ENCODE measurements at places on chromosomes 4 and X.
A peak's percentile ranks its signal among the peaks of the same experiment; 100 is the strongest.

DNA sequence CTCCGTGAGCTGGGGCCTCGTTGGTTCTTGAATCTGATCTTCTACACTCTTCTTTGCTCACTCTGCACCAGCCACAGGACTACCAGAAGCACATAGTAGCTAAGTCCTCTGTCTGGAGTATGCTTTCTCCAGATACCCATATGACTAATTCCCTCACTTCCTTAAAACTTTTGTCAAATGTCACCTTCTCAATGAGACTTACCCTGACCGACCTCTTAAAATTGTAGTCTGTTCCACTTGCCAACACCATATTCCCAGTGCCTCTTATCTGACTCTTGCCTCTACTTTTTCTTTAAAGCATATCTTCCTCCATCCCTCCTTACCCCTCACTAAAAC, 10.0 kb downstream of the PARM1 start:
- H3K27ac ChIP-seq = no peak overlapping the region
- DNase-seq = no peak
- H3K27me3 ChIP-seq = peaks cover 3% of the 10 kb centered on the region
- no peak overlapping the region for H3K4me3 ChIP-seq
- no peaks in the 10 kb centered on the region for H3K36me3 ChIP-seq

DNA sequence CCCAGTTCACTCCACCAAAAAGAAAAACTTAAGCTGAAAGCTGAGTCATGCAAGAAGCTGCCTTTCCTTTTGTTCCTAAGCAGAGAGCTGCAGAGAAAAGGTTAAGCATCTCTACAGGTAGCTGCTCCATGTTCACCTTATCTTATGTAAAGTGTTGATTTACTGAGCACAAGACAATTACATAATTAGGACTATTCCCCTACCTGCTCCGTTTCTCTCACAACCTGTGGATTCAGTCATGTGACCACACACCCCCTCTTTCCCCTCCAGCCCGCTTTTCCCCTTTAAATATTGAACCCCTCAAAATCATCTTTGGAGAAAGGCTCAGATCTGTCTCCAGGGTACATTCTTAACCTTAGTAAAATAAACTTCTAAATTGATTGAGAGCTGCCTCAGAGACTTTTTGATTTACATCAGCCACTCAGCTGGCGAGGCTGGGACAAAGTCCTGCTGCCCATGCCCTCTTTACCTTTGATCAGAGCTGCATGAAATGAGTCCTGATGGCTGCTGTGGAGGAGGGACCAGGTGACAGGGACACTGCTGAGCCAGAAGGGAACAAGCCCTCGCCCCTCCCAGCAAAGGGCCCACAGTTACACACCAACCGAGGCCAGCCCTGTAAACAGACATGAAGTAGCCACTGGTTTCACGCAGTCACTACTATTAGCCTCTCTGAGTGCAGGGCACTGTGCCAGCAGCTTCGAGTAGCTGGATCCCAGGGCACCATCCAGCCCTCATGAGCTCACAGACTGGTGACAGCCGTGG, 53.9 kb upstream of the C4orf50 start:
- H3K4me1 ChIP-seq = peaks cover 21% of the 10 kb centered on the region
- peaks cover 30% of the 10 kb centered on the region for H3K27me3 ChIP-seq
- H3K36me3 ChIP-seq = no peaks in the 10 kb centered on the region
- H3K27ac ChIP-seq = peak overlapping the region; percentile 43
- DNase-seq = no peak

DNA sequence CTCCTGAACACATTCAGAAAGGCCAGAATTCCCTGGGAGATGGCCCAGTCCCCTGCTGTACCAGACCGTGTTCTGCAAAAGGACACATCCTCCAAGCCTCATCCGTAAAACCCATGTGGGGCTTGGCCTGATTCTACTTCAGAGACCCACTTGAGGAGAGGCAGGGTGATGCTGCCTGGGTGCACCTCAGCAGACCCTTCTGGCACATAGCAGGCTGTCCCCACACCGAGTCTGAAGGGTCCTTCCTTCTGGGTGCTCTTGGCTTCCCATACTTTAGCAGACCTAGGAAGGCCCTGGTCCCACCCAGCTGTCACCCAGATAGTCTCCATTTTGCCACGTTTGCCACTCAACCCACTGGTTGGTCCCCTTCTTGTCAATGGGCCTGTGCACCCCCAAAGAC, 270.1 kb upstream of the AGTR2 start:
- no peaks in the 10 kb centered on the region for H3K4me1 ChIP-seq
- H3K27me3 ChIP-seq = peaks cover 2% of the 10 kb centered on the region
- H3K4me3 ChIP-seq = no peak overlapping the region
- no peak overlapping the region for H3K27ac ChIP-seq

DNA sequence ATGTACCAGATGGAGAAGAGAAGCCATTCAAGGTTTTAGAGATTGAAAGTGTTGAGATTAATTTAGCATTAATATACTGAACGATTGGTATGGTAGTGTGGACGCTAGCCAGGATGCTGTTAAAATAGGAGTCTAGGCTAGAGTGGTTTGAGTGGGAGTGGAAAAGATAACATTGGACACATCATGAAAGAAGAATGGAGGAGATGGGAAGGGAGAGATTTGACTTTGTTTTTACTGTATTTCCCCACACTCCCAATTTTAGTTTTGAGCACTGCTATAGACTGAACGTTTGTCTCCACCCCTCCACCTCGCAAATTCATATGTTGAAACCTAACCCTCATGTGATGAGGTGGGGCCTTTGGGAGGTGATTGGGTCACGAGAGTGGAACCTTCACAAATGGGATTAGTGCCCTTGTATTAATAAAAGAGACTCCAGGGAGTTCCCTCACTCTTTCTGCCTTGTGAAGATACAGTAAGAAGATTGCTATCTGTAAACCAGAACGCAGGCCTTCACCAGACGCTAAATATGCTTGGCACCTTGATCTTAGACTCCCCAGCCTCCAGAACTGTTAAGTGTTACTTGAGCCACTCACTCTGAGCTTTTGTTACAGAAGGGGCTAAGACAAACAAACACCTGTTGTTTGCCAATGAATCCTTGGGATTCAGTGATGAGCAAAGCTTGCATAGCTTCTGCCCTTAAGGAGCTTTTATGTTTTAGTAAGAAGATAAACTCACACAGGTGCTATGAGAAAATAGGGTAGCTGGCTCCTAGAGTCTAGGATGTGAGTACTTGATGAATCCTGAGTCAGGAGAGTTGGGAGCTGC, 25.8 kb downstream of the USP9X start:
- H3K36me3 ChIP-seq = peaks cover 18% of the 10 kb centered on the region
- H3K4me3 ChIP-seq = no peak overlapping the region
- no peaks in the 10 kb centered on the region for H3K27me3 ChIP-seq
- peak overlapping the region; percentile 93 for H3K27ac ChIP-seq
- H3K4me1 ChIP-seq = peaks cover 49% of the 10 kb centered on the region
- no peak for DNase-seq

- no peak overlapping the region for H3K4me3 ChIP-seq
- H3K27me3 ChIP-seq = no peaks in the 10 kb centered on the region
- no peak overlapping the region for H3K27ac ChIP-seq
- peaks cover 6% of the 10 kb centered on the region for H3K36me3 ChIP-seq
- DNase-seq = no peak
Measured at GRCh38 chr4:125011646-125012045, 299.1 kb upstream of the ANKRD50 start.

DNA sequence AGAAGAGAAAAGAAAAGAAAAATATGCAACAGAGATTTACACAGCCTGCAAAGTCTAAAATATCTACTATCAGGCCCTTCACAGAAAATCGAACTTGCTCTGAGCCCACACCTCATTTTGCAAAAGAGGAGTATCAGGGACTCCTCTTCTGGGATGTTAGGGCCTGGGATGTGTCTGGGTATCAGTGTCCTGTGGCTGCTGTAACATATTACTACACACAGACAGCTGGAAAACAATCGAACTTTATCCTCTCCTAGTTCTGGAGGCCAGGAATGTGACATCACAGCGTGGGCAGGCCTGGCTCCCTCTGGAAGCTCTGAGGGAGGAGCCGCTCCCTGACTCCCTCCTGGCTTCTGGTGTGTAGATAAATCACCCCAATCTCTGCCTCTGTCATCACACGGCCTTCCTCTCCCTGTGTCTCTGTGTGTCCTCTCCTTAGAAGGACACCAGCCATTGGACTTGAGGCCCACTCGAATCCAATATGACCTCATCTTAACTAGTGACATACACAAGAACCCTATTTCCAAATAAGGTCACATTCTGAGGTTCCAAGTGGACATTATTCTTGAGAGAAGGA, 52.9 kb downstream of the PPP2R2C start:
- peaks cover 12% of the 10 kb centered on the region for H3K27me3 ChIP-seq
- H3K4me1 ChIP-seq = peaks cover 21% of the 10 kb centered on the region
- DNase-seq = no peak
- H3K27ac ChIP-seq = no peak overlapping the region

DNA sequence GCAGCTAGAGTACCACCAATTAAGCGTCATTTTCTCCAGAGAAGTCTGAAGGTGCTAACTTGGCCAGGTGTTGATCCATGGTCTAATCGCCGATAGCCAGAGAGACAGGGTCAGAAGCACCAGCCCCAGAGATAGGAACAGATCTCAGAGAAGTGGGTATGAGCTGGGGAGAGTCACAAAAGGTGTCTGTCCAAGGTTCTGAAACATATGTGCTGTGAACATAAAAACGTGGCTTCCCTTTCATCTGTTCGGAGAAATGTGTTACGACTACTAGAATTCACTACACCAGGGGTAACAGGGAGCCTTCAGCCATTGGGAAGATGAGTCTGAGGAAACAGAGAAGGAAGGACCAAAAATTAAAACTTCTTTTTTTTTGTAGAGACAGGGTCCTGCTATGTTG, 91.3 kb downstream of the FBXL5 start:
- H3K4me3 ChIP-seq = no peak overlapping the region
- H3K27ac ChIP-seq = no peak overlapping the region
- peaks cover 60% of the 10 kb centered on the region for H3K36me3 ChIP-seq
- H3K4me1 ChIP-seq = no peaks in the 10 kb centered on the region
- H3K27me3 ChIP-seq = no peaks in the 10 kb centered on the region

DNA sequence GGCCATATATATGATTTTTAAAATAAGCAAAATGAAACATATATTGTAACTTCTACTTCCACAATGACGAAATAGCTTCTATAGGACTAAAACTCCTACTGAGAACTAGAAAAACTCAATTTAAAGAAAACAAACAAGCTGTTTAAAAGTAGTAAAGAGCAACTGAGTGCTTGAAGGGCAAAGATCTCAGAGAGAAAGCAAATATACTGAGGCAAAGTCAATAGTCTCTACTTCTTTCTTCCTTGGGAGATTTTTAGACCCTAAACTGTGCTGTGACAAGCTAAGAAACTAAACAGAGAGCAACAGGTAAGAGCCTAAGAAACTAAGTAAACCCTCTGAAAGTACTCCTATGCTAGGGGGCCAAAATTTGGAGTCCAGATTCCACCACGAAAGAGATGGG, 8.6 kb downstream of the RCHY1 start:
- peaks cover 80% of the 10 kb centered on the region for H3K36me3 ChIP-seq
- H3K4me1 ChIP-seq = no peaks in the 10 kb centered on the region
- no peak overlapping the region for H3K4me3 ChIP-seq
- no peaks in the 10 kb centered on the region for H3K27me3 ChIP-seq

DNA sequence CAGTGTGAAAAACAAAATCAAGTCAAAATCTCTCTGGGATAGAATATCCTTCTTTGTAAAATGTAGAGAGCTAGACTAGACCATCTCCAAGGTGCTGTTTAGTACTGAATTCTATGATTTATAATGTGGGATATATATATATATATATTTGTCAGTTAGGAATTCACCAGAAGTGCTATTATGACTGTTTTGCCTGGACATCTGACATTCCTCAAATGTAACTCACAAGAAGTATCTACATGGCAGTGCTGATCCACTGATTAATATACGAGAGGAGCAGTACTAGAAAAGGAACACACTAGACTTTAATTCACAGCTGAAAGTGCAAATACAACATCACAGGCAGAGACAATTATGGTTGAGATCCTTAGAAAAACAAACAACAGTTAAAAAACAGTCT, 208.9 kb downstream of the GBA3 start:
- no peak overlapping the region for H3K27ac ChIP-seq
- DNase-seq = no peak
- H3K36me3 ChIP-seq = no peaks in the 10 kb centered on the region
- peaks cover 5% of the 10 kb centered on the region for H3K4me1 ChIP-seq

DNA sequence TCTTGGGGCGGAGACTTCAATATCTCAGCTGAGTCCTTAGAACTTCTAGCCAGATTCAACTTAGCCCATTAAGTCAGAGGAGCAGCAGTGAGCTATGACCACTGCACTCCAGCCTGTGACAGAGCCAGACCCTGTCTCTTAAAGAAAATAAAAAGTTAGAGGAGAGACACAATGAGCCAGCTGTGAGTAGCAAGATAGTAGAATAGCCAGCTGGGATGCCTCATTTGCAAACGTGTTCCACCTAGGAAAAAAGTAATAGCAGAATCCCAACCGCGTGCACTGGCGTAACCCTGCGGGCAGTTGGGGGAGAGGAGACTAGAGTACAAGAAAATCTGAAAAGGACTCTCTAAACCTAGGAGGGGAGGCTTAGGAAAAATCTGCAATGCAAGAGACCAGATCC, 133.2 kb upstream of the ANXA3 start:
- H3K4me3 ChIP-seq = no peak overlapping the region
- DNase-seq = no peak
- H3K4me1 ChIP-seq = peaks cover 26% of the 10 kb centered on the region
- H3K27me3 ChIP-seq = no peaks in the 10 kb centered on the region
- H3K36me3 ChIP-seq = peaks cover 53% of the 10 kb centered on the region

DNA sequence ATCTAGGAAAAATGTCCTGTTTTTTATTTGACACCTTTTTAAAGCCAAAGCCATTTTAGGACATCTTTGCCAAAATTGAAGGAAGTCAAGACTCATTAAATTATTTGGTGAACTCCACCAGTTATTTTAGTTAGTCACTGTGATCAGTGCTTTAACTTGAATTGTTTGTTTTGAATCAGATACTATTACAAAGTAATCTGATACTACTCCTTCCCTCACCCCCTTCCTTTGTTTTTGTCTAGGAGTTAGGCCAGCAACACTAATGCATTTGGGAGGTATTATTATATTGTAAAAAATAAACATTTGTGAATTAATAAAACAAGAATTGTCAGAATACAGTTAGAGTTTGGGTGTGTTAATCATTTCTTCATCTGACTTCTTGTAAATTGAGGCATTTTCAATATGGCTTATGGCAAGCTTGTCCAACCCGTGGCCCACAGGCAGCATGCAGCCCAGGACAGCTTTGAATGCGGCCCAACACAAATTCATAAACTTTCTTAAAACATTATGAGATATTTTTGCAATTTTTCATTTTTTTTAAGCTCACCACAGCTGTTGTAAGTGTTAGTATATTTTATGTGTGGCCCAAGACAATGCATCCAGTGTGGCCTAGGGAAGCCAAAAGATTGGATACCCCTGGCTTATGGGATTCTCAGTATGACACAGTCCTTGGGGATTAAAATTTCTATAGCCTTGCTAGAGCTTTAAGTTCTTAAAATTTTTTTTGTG, 182.2 kb downstream of the BMPR1B start:
- H3K27me3 ChIP-seq = peaks cover 4% of the 10 kb centered on the region
- DNase-seq = no peak
- H3K36me3 ChIP-seq = peaks cover 4% of the 10 kb centered on the region
- H3K4me1 ChIP-seq = peaks cover 56% of the 10 kb centered on the region
- H3K4me3 ChIP-seq = no peak overlapping the region
- no peak overlapping the region for H3K27ac ChIP-seq

DNA sequence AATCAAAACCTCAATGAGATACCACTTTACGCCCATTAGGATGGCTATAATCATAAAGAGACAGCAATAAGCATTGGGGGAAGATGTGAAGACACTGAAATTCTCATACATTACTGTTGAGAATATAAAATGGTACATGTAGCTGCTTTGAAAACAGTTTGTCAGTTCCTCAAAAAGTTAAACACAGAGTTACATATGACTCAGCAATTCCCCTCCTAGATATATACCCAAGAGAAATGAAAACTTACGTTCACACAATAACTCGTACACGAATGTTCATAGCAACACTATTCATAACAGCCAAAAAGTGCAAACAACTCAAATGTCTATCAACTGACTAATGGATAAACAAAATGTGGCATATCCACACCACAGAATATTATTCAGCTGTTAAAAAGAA, 36.6 kb downstream of the PHF8 start:
- DNase-seq = no peak
- no peaks in the 10 kb centered on the region for H3K27me3 ChIP-seq
- H3K36me3 ChIP-seq = peaks cover 60% of the 10 kb centered on the region
- H3K4me3 ChIP-seq = no peak overlapping the region
- H3K27ac ChIP-seq = no peak overlapping the region
